GM13977 (cell line): ENCODE measurements at places on chromosomes 6 and 20.

GRCh38 chr20:669573-669972, 6.0 kb downstream of the SCRT2 start:
- no peak for DNase-seq

DNA sequence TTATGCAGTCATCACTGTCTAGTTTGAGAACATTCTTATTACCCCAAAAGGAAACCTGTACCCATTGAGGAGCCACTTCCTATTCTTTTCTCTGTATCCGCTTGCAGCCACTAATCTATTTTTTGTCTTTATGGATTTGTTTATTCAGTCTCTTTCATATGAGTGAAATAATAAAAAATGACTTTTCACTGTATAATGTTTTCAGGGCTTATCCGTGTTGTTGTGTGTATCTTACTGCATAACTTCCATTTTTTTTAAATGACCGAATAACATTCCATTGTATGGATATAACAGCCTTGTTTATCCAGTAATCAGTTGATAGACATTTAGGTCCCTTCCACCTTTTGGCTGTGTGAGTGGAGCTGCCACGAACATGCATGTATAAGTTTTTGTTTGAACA, 86.6 kb downstream of the ZFAND3 start:
- no peak for DNase-seq

DNA sequence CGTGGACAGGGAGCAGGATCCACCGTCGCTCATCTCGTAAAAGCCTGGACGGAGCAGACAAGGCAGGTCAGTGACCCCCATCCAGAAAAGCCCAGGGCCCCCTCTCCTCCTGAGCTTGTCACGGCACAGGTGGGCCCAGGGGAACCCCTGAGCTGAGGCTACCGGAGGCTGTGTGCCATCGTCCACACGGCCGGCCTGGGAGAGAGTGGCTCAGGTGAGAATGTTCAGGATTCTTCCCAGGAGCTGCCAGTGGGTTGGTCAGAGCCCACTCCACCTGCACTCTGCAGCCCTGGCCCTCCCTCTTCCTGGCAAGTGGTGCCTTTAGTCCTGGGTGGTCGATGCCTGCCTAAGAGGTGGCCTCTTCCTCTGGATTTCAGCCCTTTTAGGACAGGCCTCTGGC, 9.2 kb downstream of the DACT2 start:
- no peak for DNase-seq

DNA sequence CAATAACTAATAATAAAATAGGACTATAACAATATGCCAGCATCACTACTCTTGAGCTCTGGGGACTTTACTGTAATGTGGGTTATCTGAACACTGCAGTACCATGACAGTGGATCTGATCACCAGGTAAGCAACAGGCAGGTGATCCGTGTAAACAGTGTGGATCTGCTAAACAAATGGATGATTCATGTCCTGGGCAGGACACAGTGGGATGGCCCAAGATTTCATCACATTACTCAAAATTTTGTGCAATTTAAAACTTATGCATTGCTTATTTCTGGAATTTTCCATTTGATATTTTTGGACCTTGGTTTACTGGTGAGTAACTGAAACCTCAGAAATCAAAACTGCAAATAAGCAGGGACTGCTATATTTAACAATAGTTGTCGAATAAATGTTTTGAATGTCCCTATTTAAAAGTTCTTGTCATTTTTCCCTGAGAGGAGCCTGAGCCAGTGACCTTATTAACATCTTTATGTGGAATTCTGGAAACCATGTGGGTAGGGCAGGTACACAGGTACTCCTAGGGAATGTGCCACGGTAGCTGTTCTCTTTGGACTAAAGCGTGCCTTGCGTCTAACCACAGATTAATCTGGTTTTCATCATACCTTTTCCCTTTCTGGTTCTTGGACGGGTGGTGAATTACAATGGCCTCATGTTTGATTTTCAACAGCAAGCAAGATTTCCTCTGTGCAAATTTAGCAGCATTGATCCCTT, 214.5 kb upstream of the SASH1 start:
- no peak for DNase-seq

DNA sequence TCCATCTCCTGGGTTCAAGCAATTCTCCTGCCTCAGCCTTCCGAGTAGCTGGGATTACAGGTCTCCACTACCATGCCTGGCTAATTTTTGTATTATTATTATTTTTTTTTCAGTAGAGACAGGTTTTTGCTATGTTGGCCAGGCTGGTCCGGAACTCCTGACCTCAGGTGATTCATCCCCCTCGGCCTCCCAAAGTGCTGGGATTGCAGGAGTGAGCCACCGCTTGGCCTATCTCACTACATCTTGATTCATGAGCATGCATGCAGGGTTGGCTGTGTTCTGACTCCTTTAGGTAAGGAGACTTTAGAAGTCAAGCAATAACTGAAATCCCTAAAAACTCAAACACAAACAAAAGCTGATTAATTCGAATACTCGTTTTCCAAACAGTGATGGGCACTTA, 80.9 kb downstream of the GJA1 start:
- no peak for DNase-seq

DNA sequence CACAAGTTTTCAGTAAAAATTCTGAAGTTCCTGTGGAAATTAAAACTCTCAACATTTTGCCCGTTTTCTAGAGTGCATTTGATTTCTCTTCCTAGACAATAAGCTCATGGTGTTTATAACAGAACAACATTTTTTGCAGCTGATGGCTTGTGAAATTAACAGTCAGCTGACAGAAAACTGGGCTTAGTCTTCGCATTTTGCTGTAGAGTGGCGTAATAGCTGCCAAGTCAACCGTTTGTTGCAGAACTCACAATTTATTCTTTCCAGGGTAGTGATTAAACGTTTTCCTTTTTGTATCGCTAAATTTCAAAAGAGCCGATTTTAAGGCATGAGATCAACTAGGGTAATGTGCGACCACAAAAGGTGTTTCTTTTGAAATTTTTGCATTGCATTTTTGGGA, 1.4 kb downstream of the SPO11 start:
- no peak for DNase-seq

GRCh38 chr20:6091661-6092060, 31.2 kb downstream of the FERMT1 start:
- no peak for DNase-seq

- no peak for DNase-seq
Observed at GRCh38 chr6:146337376-146337775, 206.3 kb upstream of the RAB32 start.

GRCh38 chr6:143362192-143362558, 88.3 kb downstream of the ADAT2 start:
- DNase-seq = no peak

DNA sequence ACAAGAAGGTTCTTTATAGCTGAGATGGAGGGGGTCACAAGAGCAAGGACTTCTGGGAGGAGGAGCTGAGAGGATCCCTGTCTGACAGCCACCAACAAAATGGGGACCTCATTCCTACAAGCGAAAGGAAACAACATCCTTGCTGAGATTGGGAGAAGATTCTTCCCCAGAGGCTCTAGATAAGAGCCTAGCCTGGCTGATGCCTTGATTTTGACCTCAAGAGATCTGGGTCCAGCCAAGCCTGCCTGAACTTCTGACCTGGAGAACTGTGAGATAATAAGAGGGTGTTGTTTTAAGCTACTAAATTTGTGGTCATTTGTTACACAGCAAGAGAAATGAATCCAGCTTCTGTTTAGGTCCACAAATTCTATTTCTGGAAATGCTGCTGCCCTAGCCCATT, 75.4 kb upstream of the SLC4A11 start:
- no peak for DNase-seq

GRCh38 chr20:53258741-53259140, 286.6 kb downstream of the TSHZ2 start:
- no peak for DNase-seq

- DNase-seq = no peak
Observed at GRCh38 chr6:16031278-16031981, 97.5 kb upstream of the MYLIP start.

DNA sequence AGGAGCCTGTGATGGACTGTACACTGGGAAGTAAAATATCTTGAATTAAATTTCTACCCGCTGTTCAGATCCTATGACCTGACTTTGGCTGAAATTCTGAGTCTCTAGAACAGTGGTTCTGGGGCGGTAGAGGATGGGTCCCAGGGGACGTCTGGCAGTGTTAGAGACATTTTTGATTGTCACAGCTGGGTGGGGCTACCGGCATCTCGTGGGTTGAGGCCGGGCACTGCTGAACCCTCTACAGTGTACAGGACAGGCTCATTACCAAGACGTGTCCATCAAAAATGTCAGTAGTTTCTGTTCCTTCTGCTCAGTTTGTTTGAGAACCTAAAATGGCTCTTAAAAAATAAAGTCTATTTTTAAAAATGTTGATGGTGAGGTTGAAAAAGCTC, 11.5 kb upstream of the RPS6KA2 start:
- no peak for DNase-seq

- DNase-seq = no peak
Observed at GRCh38 chr6:102902471-102902870, 1509.0 kb downstream of the GRIK2 start.
